ENCODE measurements at places on chromosomes 2 and 18.

DNA sequence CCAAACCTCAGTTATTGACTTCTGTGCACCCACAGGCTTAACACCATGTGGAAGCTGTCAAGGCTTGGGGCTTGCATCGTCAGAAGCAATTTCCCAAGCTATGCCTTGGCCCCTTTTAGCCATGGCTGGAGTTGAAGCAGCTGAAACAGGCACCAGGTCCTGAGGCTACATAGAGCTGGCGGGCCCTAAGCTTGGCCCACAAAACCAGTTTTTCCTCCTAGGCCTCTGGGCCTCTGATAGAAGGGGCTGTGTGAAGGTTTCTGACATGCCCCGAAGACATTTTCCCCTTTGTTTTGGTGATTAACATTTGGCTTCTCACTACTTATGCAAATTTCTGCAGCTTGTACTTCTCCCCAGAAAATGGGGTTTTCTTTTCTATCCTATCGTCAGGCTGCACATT lies 9.1 kb upstream of the TMX3 start:
- DNase-seq, result no peak

DNA sequence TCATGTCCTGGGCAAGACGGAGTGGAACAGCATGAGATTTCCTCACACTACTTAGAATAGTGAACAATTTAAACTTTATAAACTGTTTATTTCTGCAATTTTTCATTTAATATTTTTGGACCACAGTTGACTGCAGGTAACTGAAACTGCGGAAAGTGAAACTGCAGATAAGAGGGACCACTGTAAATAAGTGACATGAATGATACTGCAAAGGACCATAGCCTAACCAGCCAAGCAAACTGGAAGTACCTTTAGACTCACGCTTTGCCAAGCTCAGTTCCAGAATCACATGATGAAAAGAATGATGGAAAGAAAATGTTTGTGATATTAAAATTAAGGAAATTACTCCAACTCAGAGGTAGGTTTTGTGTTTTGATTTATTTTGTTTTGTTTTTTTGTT lies 94.6 kb upstream of the ITGA4 start:
- DNase-seq, result no peak

- no peak for DNase-seq
Observed at GRCh38 chr2:74862020-74862964, 28.4 kb downstream of the HK2 start.

GRCh38 chr2:189783451-189783926 lies 650 bp downstream of the ORMDL1 start:
- DNase-seq, result no peak

DNA sequence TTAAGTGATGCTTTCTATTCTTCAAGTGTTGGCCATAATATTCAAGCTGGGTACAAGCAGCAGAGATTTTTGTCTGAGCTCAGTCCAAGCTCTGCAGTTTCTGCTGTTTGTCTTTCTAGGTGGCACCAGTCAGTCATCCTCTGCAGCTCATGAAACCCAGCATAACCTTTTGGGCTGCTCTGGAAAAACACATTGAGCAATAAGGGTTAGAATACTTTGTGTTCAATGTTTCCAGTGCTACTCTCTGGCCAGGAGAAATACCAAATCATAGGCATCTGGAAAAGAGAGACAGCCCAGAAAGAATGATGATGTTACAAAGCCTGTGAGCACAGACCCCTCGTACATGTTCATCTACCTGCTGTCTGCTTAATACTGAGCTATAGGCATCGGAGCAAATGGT lies 19.5 kb upstream of the WIPF1 start:
- DNase-seq, result no peak

DNA sequence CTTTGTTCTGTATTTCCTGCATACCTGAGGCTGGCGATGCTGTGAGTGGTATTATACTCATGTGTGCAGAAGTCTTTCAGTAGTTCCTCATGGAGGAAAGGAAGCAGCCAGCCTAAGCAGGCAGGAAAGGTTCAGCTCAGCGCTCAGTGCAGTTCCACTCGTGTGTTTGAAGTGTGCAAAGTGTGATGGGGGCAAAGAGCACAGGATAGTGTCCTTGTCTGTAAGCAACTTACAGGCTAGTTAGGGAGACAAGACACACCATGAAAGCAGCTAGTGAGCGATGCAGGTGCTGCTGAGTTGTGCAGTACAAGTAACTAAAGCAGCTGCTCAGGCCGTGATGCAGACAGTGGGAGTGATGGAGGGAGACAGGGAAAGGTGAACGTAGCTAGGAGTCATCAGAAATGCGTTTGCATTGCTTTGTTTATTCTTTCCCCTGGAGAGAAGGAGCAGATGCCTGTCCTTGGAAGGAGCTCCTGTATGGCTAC lies 146.2 kb downstream of the LDLRAD4 start:
- no peak for DNase-seq

GRCh38 chr2:28972778-28973335 lies 8.2 kb upstream of the TOGARAM2 start:
- DNase-seq, result no peak

DNA sequence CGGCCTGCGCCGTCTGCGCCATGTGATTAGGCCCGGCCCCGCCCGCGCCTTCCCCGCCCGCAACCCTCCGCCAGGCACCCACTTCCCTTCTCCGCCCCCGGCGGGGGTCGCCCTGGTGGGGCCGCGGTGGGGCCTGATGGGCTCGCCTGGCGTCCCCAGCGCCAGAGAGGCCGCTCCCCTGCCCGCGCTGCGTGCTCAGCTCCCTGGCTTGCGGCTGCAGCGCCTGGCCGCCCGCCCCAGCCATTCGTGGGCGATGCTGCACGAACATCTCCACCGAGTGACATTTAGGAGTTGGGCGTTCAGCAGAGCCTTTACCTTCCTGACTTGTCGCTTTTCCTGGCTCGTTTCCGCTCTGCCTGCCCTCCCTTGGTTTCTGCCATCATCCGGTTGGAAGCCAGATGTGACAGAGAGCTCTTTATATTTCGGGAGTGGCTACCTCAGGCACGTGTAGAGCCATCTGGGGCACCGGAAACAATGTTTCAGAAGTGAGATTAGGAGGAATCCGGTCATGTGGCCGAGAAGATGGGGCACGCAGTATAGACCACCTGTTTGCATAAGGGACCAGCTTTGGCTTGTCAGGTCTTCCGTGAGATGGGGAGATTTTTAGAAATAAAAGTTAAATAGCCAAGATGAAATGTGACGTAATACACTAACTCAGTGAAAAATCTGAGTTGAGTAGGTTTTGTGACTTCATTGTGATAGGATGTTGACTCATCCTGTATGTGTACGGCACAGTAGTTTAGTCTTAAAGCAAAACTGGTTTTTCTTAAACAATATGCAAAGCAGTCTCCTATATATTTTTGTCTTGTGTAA lies 1.2 kb downstream of the GLS start:
- peak; percentile 48 for DNase-seq

- no peak for DNase-seq
Observed at GRCh38 chr2:165435611-165436010, 33.9 kb upstream of the CSRNP3 start.

- DNase-seq, result no peak
Observed at GRCh38 chr2:241052677-241053360, 49.3 kb downstream of the MTERF4 start.

GRCh38 chr2:100650151-100650550 lies 87.4 kb downstream of the PDCL3 start:
- DNase-seq, result no peak

GRCh38 chr2:233386382-233387041 lies 32.2 kb downstream of the DGKD start:
- DNase-seq, result no peak

DNA sequence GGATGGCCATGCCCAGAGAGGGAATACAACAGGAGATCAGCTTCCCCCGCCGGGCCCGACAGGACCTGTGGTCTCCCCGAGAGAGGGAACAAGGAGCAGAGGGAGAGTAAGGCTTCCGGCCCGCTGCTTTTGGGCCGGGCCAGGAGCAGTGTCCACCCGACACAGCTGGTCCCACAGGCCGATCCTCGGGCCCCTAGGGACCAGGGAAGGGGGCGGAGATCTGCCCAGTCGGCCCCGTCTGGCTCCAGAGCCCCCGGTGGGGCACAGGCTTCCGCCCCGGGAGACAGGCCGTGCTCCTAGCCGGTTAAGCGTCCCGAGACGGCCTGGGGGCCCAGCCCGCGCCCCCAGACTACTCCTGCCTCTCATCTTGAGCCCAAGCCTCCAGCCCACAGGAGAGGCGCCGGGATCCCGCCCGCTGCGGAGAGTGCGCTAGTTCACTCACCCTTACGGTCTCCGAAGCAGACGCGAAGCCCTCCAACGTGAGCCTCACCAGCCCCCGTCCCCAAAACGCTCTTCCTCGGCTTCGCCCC lies at the start of gene MCFD2:
MCFD2 (minus strand) TSS at position 526 of the 530 bp plus-strand sequence. CDS start 6,635 bp downstream, outside the sequence.
- DNase-seq, result no peak

DNA sequence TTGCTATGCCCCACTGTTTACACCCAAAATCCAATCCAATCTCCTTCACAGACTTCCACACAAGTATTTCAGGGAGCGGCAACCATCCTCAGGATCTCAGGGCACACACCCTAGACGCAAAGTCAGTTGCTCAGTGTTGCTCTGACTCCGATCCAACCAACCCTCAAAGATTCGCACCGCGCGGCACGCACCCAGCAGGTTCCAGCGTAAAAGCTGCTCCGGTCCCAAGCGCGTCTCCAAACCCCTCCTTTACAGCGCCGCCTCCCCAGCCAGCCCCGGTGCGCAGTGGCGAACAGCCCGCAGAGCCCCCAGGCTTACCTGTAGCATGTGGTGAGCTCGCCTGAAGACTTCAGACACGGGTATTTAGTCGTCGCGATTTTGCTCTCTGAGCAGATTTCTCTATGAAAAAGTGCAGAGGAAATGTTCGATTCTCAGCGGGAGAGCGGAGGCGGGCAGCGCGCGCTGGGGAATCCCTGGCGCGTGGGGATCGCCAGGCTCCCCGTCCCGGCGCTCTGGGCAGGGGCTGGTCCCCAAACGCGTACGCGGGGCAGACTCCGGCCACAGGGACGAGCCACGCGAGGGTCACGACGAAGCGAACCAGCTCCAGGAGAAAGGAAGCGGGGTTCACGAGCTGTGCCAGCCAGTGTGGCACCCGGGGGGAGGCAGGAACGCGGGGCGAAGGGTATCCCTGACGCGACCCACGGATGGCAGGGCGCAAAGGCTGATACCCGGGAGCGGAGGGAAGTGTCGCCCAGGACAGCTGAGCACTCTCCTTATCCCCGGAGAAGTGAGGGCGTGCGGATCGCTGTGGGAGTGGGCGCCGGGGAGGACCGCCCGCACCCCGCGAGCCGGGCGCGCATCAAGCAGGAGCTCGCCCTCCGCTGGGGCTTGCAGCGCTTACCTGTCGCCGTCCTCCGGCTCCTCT lies 650 bp downstream of the CCBE1 start:
- no peak for DNase-seq

DNA sequence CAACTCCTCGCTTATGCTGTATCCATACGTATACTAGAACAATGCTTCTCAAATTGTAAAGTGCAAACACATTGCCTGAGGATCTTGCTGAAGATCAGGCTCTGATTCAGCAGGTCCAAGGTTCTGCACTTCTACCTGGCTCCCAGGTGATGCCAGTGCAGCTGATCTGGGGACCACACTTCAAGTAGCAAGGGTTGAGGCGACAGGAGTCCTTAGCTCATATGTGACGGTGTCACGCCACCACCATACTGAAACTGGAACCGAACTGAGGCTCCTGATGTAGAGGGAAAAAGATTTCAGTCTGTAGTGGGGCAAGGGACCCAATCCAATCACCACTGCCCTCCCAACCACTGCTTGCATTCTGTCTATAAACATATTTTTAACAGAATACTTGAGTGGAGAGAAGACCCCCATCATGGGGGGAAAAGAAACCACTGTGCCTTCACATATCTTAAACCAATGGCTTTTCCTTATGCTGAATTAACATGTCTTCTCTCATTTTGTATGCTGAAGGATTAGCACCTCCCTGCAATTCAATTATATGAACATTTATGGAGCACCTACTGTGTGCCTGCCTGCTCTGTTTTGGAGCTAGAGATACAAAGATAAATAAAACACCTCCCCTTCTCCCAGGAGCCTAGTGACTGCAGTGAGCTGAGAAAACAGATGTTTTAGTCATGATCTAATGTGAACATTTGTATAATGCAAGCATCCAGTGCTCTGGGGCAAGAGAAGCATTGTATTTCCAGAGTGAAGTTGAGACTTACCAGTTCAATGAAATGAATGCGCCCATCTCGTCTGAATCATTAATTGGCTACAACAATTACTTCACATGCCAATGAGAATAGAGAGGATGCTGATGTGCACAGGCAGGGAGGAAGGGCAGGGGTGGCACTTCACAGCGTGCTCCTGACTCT lies 6.6 kb upstream of the ASAP2 start:
- DNase-seq, result no peak

- no peak for DNase-seq
Observed at GRCh38 chr2:37877457-37878315, 47.4 kb upstream of the RMDN2 start.

- DNase-seq, result no peak
Observed at GRCh38 chr18:8708670-8709069, 3.3 kb downstream of the MTCL1 start.

GRCh38 chr2:197079832-197080555 lies 153.5 kb upstream of the PGAP1 start:
- no peak for DNase-seq

DNA sequence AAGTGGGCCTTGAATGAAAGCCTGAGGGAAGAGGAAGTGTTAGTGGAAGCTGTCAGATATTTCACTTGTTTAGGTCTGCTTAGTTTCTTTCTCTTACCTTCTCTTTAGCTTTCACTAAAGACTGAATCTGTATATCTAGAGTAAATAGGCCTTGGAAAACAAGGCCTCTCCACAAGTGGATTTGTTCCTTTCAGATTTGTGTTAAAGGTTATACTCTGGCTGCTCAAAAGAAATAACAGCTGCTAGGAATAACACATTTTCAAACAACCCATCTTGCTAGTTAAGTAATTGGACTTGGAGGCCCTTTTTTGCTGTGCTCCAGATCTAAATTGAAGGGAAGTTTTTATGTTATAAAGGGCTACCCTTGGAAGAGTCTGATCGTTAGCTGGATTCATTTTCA lies 236.3 kb downstream of the KIAA1328 start:
- DNase-seq, result no peak

- no peak for DNase-seq
Observed at GRCh38 chr2:66110086-66110485, 324.8 kb upstream of the MEIS1 start.

- no peak for DNase-seq
Observed at GRCh38 chr18:74857901-74858300, 260.2 kb downstream of the ZNF407 start.

DNA sequence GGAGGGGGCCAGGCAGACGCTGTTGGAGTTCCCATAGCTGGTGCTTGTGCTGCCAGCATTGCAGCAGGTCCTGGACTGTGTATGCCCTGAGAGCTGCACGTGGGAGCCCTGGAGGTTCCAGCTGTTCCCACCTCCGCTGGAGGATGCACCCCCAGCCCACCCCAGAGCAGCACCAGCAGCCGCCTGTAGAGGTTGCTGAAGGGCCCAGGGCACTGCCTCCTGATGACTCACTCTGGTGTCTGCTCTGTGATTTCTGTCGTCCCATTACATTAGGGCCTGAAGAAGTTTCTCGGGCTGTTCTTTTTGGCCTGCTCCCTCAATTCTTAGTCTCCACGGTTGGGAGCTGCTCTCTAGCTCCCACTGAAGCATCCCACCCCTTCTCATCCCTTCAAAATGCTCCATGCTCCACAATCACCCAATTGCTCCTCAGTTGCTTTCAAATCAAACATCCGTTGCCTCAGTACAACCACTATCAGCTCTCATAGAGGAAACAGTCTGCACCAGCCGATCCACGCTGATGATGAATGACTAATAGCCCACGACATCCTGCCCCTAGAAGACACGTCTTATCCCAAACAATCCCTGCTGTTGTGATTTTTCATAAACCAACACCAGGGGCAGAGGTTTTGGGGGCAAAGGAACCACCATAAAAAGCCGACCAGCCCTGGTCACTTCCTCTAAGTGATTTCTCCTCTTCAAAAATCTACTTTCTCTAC lies 65.2 kb upstream of the RNF152 start:
- DNase-seq, result no peak
